AG09319 (cell line): ENCODE measurements at places on chromosomes 13 and 19.

GRCh38 chr13:85277748-85278147 lies 521.5 kb downstream of the SLITRK6 start:
- DNase-seq = no peak

GRCh38 chr19:52691737-52692136 lies 43.1 kb downstream of the ZNF611 start:
- DNase-seq = no peak

- no peak for DNase-seq
These were observed 30.1 kb upstream of the METTL21C start for GRCh38 chr13:102724923-102725322.

DNA sequence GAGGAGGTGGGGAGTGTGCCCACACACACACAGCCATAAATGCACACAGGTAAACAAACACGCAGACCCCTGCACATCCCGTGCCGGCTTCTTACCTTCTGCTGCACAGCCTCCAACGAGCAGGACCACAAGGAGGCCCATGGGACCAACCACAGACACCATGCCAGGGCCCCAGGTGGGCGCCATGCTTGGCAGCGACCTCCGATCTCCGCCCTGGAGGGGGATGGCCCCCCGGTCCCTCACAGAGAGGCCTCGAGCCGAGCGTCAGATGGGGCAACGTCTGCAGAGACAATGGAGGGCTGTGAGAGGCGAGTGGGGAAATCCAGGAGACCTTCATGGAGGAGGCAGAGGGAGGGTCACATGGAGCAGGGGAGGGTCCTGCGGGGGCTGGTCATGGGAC lies 54.7 kb downstream of the PTPRS start:
- DNase-seq = no peak

- no peak for DNase-seq
These were observed 21.5 kb downstream of the ZNF574 start for GRCh38 chr19:42097461-42097860.

GRCh38 chr19:3669947-3670795 lies 30.1 kb downstream of the PIP5K1C start:
- DNase-seq = peak; percentile 84

- DNase-seq = no peak
These were observed 32.2 kb downstream of the SLAIN1 start for GRCh38 chr13:77729502-77730221.

DNA sequence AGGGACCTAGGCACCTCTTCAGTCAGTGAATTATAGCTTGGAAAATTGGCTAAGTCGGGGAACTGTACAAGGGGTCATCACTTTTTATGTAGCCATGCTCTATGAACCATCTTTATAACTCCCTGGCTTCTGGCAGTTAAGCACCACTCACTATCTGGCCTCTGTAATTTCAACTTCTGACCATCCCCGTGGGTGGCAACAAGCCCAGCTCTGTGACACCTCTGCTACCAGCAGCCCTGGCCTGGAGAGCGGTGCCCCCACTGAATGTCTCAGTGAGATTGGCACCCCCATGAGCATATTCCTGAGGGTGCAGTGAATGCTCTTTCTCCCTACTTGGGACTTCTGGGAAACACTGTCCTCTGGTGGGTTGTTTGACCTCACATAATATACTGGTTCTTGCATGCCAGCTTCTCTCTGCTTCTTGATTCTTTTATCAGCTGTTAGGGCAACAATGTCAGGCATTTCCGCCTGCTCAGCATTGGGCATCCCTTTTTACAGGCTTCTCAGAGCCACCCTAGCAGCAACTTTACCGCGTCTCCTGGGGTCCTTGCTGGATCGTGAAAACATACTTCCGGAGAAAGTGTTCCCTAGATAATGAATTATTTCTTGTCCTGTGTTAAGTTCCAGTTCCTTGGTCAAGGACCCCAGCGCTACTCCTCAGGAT lies 10.4 kb downstream of the KL start:
- no peak for DNase-seq

DNA sequence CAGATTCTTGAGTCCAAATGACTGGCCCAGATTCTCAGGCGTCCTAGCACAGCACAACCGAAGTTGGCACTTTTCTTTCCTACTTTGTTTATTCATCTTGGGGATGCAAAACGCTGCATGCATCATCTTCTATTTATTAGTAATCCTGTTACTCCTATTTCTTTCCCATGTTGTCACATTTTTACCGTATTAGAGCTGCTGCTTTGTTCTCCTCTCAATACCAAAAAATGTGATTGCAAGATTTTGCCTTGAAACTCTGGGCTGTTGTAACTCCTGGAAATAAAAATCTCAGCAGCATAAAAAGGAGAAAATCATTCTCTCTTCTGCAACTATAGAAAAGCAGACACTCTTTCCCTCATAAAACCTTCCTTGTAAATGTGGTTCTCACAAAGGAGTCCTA lies 12.9 kb upstream of the IGSF23 start:
- no peak for DNase-seq

- no peak for DNase-seq
These were observed 67.1 kb upstream of the ATP12A start for GRCh38 chr13:24613128-24613527.

DNA sequence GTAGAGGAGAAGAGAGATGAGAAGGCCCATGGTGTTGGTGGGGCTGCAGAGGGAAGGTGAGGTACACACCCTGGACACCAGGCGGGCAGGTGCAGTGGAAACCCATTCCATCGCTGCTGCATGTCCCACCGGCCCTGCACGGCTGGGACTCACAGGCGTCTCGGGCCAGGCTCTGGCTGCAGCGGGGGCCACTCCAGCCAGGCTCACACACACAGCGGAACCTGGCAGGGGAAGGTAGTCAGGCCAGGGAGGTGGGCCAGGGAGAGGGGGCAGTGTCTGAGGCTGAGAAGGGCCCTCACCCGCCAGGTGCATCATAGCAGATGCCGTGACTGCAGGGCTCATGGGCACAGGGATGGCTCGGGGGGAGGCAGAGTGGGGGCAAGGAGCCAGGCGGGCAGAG lies 15.6 kb downstream of the NOTCH3 start:
- DNase-seq = no peak

DNA sequence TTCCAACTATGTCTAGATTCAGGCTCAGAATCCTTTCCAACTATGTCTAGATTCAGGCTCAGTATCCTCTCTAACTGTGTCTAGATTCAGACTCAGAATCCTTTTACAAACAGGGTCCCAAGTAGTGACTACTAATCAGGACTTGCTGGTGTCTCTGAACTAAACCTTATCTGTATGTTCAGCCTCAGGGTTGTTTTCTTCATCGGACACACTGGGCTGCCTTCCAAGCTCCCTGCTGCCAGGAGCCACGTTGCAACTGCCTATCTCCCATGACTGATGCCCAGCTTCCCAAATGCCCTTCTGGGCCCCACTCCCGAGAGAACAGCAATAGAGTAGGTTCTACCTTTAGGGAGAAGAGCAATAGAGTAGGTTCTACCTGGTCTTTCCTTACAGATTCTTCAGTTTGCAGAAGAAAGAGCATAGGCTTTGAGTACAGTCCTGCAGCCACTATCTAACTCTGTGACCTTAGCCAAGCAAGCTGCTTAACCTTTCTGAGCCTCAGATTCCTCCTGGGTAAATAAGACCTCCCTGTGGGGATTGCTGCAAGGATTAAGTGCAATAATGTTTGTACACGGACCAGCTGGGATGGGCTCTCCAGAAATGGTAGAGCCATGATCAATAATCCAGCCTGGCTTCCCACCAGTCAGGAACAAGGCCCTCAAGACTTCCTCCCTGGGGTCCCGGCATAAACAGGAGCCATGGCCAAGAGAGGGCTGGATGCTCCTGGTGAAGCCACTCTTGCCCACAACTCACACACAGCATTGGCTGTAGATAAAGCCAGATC lies 61.5 kb downstream of the ZIC5 start:
- no peak for DNase-seq

DNA sequence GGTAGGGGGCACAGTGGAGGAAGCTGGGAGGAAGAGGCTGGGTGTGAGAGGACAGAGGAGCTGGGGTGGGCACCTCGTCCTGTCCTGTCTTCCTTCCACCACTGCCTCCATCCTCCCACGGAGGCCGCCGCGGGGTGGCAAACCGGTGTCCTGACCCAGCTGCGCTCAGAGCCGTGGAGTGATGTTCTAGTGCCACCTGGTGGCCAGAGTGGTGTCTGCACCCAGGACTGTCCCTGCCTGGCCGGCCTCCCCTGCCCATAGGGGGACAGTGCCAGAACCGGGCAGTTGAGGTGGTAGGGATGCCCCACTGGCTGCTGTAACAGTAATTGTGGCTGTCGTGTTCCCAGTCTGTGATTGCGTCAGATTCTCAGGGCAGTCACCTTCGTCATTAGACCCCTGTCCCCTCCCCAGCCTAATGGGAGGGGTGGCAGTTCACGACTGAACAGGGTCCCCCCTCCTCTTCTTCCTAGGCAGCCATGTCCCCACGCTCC lies 11.1 kb upstream of the ARRDC2 start:
- no peak for DNase-seq

GRCh38 chr19:6551607-6552450 lies 21.0 kb downstream of the TNFSF9 start:
- DNase-seq = no peak

DNA sequence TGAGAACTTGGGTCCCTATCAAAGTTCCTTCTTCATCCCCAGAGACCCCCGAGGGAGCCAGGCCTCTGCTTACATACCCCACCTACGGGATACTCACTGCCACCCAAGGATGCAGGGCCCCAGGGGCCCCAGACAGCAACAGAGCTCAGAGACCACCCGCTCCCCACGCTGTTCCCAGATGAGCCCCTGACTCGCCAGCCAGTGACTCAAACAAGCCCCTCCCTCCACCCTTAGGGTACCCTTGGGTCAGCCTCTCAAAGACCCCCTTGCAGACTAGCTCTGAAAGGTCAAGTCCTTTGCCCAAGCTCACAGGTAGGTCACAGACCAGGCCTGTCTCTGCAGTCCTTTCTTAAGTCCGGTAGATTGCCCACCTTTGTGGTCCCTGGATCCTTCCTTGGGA lies 45.7 kb downstream of the CD320 start:
- DNase-seq = no peak
